ENCODE measurements at places on chromosomes 1 and 21.
A peak's percentile ranks its signal among the peaks of the same experiment; 100 is the strongest.

DNA sequence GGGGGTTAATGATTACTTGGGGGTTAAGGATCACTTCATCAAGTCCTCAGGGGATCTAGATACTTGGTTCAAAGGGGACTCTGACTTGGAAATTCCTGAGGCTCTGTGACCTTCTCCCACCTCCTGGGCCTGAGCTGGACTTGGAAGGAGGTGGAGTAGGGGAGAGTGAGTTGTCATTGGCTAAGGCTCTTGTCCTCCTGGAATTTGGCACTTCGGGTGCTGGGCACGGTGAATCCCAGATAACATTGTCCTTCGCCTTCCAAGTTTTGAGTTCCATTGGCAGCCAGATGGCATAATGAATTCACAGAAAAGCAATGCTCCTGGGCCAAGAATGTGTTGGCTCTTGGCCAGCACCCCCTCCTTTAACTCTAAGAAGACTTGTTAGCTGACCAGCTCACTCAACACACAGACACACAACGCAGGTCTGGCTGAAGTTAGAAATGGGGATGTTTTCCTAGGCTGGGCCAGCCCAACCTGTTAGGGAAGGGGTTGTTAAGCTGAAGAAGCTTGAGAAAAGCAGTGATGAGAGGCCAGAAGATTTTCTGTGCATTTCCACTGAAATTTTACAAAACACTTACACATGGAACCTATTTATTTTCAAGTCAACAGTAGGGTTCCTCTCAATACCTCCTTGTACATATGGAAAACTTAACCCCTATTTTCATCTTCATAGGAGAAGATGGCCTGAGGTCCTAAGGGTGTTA is 29.7 kb downstream of the SLC26A9 start:
- DNase-seq: peak; percentile 64

DNA sequence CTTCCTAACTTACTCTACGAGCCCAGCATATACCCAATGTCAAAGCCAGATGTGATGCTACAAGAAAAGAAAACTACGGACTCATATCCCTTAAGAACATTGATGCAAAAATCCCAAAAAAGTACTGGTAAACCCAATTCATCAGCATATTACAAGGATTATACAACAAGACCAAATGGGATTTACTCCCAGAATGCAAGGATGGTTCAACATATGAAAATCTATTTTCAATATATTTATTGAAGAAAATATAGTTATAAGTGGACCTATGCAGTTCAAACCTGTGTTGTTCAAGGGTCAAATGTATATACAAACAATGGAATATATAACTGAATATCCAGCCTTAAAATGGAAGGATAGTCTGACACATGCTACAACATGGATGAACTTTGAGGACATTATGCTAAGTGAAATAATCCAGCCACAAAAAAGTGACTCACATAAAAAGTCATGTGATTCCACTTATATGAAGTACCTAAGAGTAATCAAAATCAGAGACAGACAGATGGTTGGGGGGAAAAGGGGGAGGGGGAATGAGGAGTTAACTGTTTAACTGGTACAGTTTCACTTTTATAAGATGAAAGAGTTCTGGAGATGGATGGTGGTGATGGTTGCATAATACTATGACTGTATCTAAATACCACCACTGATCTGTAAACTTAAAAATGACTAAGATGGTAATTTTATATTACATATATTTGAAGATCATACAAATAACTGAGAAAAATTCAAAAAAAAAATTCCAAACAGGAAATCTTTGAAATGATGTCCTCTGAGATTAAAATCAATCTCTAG is 3.7 kb upstream of the KLF18 start:
- DNase-seq: no peak

DNA sequence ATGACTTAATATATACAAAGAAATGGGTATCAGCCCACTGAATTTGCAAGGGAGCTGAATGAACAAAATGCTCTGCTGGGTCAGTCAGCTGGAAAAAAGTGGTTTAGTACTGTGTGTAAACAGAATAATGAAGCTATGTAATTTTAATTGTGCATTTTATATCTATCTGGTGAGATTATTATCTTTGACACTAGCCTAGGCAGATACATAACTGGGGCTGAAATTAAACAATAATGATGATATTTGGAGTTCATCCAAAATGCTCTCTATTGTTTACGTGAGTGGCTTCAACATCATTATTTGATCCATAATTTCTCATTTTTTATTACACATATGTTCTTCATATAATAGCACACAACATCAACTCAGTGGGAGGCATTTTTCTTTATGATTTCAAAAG is 208.5 kb upstream of the SNX7 start:
- DNase-seq: no peak

DNA sequence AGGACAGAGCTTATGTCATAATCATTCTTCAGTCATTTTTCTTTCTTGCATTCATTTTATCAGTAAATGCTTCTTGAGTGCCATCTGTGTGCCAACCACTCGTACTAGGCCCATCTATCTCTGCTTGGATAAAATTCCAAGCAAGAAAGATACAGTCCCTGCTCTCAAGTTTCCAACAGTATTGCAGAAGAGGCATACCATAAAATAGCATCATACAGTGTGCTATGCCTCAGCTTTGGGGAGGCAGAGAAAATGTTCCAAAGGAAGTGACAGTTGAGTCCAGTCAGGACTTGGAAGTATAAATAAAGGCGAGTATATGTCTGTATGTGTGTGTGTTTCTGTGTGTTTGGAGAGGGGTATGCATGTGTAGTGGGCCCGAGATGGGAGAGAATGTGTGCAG is 113.4 kb upstream of the HOOK1 start:
- DNase-seq: no peak

GRCh38 chr1:223508796-223509195 is 115.6 kb downstream of the CCDC185 start:
- no peak for DNase-seq

DNA sequence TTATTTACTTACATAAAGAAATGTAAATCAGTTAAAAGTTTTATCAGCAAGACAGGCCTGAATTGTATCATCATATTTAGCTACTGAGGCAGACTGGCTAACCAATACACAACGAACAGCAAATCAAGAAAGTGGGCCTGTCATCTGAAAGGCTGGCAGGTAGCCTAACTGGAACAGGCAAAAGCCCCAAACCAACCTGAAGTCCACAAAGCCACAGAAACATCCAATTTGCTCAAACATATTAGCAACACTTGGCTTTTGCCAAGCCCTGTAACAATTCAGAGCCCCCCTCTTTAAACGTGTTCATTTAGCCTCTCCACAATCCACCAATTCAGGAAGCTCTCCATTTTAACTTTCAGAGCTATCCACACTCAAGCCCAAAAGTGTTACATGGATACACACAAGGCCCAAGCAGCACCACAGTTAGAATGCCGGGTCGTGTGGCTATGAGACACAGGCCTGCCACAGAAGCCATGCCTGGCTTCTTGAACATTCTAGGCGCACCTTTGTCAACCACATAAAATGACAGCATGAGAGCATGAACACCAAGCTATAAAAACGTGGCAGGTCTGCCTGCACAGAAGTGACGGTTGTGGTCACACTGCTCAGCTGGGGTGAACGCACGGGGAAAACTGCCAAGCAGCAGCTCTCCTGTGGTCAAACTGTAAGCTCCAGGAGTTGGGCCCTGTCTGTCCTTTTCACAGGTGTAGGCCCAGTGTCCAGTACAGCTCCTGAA is 49.3 kb downstream of the CD34 start:
- DNase-seq: no peak

GRCh38 chr1:172468296-172468695 is 24.4 kb upstream of the PIGC start:
- no peak for DNase-seq

DNA sequence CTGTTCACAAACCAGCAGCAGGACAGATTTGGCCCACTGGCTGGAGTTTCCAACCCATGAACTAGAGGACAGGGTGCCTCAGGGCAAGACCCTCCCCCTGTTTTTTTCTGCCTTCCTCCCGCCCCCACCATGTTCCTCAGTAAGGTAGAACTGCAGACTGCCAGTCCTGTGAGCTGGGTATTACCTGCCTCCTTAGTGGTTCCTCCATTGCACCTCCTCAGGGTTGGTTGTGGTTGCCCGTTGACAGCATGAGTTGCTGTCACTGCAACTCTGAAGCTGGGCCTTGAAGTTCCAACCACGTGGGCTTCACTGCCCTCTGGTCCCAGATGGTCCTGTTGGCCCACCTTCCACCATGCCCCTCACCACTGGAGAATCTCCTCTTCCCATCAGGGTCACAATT is 28.8 kb downstream of the TENT5C start:
- no peak for DNase-seq

- no peak for DNase-seq
These were observed 84.3 kb upstream of the VAV3 start for GRCh38 chr1:108049178-108049819.

DNA sequence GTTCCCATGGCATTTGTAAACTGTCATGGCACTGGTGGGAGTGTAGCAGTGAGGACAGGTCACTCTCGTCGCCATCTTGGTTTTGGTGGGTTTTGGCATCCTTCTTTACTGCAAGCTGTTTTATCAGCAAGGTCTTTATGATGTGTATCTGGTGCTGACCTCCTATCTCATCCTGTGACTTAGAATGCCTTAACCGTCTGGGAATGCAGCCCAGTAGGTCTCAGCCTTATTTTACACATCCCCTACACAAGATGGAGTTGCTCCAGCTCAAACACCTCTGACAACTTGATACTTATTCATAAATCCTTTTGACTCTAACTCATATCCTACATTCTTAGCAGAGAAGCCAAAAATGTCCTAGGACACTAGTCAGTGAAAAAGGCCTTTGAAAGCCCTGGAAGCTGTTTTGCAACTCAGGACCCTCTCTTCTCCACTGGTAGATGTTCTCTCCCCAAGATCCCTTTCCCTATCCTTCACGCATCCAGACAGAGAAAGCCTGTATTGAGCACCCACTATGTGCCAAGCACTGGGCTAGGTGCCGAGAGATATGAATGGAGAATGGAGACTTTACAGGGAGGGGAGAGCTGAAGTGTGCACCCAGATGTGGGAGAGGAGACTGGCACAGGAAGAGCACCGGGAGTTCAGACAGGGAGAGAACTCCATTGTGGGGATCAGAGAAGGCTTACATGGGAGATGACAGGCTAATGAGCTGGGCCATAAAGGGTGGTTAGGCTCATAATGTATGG is 6.7 kb upstream of the CSRP1 start:
- DNase-seq: no peak

- no peak for DNase-seq
These were observed 143.2 kb downstream of the PTPRU start for GRCh38 chr1:29379443-29380073.

GRCh38 chr1:215226757-215227156 is 144.2 kb downstream of the KCNK2 start:
- DNase-seq: no peak

DNA sequence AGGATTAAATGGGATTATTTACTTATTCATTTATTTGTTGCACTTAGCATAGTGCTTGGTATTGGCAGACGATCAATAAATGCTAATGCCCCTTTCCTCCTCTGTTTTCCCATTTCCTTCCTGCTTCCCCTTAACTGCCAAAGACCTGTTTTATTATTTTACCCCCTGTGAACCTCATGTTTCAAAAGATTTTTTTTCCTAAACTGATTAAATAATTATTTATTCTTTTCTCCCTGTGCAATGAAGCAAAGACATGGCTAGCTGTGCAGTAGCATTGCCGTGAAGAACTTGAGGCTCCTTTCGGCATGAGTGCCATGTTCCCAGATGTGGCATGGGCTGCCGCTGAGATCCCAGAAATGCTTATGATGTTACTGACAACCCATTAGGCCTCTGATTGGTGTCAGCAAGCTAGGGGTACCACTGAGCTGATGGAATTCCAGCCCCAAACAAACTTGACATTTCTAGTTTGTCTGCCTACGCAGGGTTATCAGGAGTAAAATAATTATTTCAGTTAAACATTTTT is 266.4 kb upstream of the TMEM51 start:
- no peak for DNase-seq

GRCh38 chr21:18985584-18985983 is 582.0 kb upstream of the TMPRSS15 start:
- DNase-seq: no peak

DNA sequence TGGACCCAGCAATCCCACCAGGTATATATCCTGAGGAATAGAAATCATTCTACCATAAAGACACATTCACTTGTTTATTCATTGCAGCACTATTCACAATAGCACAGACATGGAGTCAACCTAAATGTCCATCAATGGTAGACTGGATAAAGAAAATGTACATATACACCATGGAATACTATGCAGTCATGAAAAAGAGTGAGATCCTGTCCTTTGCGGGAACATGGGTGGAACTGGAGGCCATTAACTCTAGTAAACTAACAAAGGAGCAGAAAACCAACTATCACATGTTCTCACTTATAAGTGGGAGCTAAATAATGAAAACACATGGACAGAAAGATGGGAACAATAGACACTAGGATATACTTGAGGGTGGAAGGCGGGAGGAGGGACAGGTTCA is 36.1 kb upstream of the PRKACB start:
- DNase-seq: no peak

DNA sequence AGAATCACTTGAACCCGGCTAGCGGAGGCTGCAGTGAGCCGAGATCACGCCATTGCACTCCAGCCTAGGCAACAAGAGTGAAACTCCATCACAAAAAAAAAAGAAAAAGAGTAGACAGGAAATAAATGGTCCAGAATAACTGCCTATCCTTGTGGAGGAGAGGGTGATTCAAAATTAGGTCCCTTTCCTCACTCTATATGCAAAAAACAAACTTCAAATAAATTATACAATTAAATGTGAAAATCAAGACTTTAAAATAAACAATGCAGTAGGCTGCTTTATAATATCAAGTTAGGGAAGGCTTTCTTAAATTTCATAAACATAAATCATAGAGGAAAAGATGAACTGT is 26.4 kb downstream of the MRPL39 start:
- DNase-seq: no peak

DNA sequence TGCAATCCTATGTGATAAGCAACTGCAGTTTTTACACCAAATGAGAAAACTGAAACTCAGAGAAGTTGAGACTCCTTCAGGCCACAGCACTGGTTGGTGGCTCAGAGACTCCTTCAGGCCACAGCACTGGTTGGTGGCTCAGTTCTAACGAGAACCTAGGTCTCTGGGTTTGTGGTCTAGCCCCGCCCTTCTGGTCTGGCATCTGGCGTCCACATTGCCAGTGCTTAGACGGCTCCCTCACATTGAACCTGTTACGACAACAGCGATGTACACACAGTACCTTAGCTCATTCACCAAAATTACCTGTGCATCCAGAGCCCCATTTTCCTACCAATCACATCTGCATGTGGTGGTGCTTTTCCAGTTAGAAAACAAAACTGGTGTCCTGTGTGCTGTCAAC is 66.1 kb downstream of the NID1 start:
- DNase-seq: no peak

DNA sequence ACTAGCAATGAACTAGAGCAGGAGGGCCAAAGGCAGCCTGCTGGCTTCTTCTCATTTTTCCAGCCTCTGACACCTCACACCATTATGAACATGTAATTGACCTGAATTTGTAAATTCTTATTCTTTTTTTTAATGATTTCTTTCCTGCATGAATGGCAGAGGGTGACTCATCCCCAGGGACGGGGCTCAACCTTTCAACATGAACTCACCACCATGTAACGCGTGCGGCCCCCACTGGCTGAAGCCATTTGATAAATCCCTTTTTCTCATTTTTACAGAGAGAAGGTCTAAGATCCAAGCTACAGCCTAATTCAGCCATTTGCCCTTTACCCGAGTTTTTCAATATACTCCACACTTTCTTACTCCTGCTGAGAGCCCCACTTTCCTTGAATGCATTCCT is 9.3 kb upstream of the ETS2 start:
- DNase-seq: no peak

- no peak for DNase-seq
These were observed 8.1 kb upstream of the MMP23B start for GRCh38 chr1:1623631-1624442.

- DNase-seq: no peak
These were observed 10.8 kb downstream of the ETS2 start for GRCh38 chr21:38816400-38816977.

GRCh38 chr21:46486481-46487126 is 27.9 kb downstream of the DIP2A start:
- DNase-seq: peak; percentile 10
